ENCODE measurements at places on chromosomes 2 and 18. TPM values are rescaled to one million over a fixed set of nuclear protein-coding genes. Genes with fewer than 3 reads are reported as not detected.
A peak's percentile ranks its signal among the peaks of the same experiment; 100 is the strongest.

EPB41L3 gene
- 5.4 TPM for total RNA-seq

SLC1A4 gene
- total RNA-seq: 4.1 TPM

DNA sequence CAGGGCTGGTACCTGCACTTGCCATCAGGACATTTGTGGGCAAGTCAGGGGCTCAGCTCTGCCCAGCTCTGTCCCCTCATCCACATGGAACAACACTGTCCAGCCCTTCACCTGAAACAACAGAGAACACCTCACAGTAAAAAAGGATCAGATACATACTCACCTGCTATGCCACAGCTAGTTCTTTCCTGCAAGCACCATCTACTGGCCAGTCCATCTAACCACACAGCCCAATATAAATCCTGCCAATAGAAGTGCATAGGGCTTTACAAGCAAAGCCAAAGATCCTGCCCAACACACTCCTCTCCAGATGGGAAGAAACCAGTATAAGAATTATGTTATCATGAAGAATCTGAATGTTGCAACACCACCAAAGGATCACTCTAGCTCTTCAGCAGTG lies 52.2 kb upstream of the GALNT13 start:
- no peak for DNase-seq

DNA sequence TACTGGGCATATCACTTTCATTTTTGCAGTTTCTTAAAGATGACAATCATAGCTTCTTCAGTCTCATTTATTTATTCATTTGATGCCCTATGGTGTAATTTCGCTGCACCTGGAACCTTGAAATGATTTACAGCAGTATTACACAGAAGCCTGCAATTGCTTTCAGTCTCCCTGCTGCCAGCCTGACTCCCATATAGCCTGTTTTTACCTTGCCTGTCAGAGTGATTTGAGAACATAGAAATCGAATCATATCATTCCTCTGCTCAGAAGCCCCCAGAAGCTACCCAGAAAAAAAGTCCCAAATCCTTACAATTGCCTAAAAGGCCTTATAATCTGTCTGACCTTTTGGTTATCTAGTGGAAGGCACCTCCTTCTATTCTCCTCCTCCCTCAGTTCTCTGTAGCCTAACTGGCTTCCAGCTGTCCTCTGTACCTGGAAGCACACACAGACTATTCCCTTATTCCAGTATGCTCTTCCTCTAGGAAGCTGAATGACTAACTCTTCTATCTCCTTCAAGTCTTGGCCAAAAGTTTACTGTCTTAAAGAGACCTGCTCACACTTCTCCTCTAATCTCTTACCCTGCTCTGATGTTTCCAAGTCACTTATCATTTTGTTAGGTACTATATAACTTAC lies 12.6 kb downstream of the SCN3A start:
- no peak for DNase-seq

DNA sequence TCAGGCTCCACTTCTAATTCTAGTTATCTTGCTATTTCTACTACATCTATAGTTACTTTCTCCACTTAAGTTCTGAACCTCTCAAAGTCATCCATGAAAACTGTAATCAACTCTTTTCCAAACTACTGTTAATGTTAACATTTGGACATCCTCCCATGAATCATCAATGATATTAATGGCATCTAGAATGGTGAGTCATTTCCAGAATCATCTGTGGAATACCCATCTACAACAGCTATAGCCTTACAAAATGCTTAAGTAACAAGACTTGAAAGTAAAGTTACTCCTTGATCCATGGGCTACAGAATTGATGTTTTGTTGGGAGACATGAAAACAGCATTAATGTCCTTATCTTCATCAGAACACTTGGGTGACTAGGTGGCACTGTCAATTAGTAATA lies 35.4 kb downstream of the BARD1 start:
- DNase-seq: no peak

- no peak for DNase-seq
Measured at GRCh38 chr2:202774104-202774503, 97.5 kb downstream of the ICA1L start.

GRCh38 chr2:15158100-15158499 lies 403.0 kb downstream of the NBAS start:
- DNase-seq: no peak

GRCh38 chr2:100178085-100178788 lies 35.8 kb upstream of the AFF3 start:
- DNase-seq: no peak

DNA sequence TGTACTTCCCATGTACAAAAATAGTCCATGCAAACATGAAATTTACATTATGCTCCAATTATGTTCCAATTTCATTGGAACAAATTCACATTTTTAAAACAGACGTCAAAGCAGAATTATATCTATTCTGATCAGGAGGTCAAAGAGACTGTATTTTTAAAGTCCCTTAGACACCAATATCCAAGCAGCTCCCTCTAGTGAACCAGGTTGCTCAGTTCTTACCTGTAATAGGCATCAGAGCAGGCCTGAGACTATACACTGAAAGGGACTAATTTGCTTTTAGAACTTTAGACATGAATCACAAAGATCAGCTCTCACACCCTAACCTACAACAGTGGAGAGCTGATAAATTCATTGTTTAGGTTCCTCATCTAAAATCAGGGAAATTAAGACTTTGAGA lies 273.9 kb downstream of the MBD2 start:
- DNase-seq: no peak

DNA sequence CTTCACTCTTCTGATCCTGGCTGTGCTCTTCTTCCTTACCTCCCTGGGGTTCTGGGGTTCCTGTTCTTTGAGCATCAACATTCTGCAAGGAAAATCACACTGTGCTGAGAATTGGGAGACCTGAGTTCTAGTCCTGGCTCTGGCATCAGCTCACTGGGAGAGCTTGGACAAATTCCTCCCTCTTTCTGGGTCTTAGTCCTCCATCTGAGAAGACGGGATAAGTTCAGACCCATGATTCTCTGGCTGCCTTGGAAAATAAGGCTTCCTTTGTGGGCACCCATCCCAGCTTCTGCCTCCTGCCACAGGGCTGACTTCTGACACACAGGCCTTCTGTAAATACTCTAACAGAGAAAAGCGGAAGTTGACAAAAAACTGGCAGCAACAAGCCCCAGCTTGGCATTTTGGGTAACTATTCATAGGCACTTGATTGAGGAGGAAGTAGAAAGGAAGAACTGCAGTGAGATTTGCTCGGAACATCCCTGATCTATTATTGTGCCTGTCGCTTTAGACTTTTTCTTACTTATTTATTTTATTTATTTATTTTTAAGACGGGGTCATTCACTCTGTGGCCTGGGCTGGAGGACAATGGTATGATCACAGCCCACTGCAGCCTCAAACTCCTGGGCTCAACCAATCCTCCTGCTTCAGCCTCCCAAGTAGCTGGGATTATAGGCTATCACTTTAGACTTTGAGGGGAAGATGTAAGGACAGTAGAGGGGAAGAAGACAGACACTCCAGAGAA lies 7.9 kb downstream of the PCBP1 start:
- no peak for DNase-seq

DNA sequence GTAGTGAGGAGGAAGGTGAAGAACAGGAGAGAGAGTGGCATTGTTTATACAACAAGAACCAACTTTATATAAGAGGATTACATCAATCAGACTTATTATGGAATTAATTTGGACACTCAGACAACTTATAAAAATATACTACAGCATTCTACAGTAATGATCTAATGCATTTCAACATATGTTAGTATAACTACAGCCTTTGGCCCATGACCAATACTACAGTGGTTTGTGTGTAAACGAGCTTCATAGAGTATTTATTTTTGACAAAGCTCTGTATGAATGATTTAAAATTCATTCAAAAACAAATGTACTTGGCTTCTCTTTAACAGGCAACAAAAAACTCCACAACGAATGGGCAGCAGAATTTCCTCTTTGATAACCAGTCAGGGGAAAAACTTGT lies 72.8 kb downstream of the ZNF521 start:
- no peak for DNase-seq

GRCh38 chr2:112626604-112627059 lies 19.1 kb upstream of the SLC20A1 start:
- peak; percentile 69 for DNase-seq

GRCh38 chr2:232320443-232320803 lies 58.1 kb upstream of the ALPP start:
- DNase-seq: no peak

AMER3 gene
- not detected for total RNA-seq

- no peak for DNase-seq
Measured at GRCh38 chr2:128402911-128403670, 84.4 kb upstream of the HS6ST1 start.

- DNase-seq: no peak
Measured at GRCh38 chr2:10062931-10063365, 17.3 kb downstream of the CYS1 start.

All from activated naive CD4-positive, alpha-beta T cell treated with anti-CD3 and anti-CD28 coated beads, Interleukin-2, amount 50 U/mL, for 72 hours (primary cell).